Lower lobe of right lung (tissue), 2 donors: ENCODE measurements at places on chromosomes 12 and 14. TPM values are rescaled to one million over a fixed set of nuclear protein-coding genes. Genes with fewer than 3 reads are reported as not detected.

TBX5 gene
- 15.7 TPM for total RNA-seq

IL26 gene
- total RNA-seq, result not detected

AKAP3 gene
- total RNA-seq, result 3.2 TPM

TAS2R43 gene
- total RNA-seq, result not detected

AICDA gene
- total RNA-seq, result 0.77 TPM

TXNDC16 gene
- total RNA-seq, result 8.2 TPM

ASCL1 gene
- 0.15 TPM for total RNA-seq
